ENCODE measurements at places on chromosomes 2 and 18.

- no peak for DNase-seq
Observed at GRCh38 chr18:6520901-6521300, 106.2 kb upstream of the L3MBTL4 start.

DNA sequence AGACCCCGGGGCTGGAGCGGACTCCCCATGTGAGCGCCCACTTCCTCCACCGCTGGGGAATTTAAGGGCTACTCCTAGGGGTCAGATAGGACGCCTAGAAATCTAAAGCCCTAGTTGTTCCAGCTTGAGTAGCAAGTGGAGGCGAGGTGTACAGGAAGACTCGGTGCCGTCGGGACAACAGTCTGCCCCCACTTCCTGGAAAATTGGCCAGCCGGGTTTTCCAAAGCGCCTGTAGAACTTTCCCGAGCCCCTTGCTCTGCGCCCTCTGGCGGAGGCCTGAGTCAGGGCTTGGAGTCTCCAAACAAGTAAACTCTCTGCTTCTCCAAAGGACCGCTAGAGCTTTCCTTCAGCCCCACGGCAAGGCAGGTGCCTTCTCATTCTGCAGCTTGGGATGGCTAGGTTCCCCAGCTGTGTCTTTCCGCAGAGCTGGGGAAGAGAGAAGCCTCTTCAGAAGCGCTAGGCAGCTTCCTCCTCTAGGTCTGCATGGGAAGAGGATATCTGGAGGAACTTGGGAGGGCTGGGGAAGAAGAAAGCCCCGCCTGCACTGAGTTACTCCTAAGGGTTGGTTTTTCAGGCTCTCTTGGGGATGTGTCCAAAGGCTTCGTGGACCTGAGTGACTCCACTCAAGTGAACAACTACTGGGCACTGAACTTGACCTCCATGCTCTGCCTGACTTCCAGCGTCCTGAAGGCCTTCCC lies 681 bp downstream of the SPR start:
- no peak for DNase-seq

DNA sequence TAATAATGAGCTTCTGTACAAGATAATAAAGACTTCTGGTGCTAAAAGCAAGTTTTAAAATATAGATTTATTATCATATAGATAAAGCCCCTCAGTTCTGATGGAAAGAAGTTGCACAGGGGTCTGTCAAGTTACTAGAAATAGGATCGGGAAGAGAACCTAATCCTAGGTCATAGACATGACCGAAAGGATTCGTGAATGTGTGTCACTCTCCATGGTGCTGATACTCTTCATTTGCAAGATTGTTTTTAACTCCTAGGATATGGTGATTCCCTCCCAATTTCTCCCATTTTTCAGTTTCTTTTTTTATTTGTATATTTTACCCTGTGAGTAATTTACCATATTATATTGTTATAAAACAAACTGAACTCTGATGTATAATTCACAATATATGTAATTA lies 58.9 kb upstream of the CTNNA2 start:
- no peak for DNase-seq

DNA sequence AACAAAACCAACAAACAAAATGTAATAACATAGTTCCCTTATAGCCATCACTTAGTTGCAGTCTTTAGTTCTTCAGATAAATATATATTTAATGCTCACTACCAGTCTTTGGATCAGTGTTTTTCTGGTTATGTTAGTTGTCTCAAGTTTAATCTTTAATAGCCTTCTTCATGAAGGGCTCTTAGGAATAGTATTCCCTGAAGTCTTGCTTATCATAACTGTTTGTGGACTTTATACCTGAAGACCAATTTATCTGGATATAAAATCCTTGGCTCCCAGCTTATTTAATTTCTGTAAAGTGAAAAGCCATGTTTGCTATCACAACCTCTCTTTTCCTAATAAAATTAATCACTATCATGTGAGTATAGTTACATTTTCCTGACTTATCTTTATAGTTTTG lies 379.7 kb downstream of the ARL6IP6 start:
- no peak for DNase-seq

- DNase-seq = no peak
Observed at GRCh38 chr2:24304098-24304497, 56.2 kb downstream of the ITSN2 start.

GRCh38 chr18:72648481-72648960 lies 104.4 kb upstream of the CBLN2 start:
- no peak for DNase-seq

DNA sequence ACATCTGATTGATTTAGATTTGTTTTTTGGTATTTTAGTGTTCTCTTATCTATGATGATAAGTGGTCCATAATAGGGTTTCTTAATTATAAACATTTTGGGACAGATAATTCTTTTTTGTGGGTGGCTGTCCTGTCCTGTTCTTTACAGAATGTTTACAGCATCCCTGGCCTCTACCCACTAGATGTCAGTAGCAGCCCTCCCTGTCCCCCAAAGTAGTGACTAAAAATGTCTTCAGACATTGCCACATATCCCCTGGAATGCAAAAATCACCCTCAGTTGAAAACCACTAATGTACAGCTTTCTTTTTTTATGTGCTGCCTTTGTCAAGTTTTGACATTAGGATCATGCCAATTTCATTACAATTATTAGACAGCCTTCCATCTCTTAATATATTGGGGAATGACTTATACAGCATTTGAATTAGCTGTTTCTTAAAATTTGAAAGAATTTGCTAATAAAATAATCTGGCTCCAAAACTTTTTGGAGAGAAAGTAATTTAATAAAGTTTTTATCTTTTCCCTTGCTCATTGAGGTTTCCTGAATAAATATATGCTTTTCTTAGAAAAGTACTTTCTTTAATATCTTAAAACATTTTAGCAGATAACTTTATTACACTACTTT lies 19.5 kb downstream of the WIPF1 start:
- no peak for DNase-seq

- DNase-seq = no peak
Observed at GRCh38 chr18:56030060-56030459, 442.1 kb upstream of the TCF4 start.

DNA sequence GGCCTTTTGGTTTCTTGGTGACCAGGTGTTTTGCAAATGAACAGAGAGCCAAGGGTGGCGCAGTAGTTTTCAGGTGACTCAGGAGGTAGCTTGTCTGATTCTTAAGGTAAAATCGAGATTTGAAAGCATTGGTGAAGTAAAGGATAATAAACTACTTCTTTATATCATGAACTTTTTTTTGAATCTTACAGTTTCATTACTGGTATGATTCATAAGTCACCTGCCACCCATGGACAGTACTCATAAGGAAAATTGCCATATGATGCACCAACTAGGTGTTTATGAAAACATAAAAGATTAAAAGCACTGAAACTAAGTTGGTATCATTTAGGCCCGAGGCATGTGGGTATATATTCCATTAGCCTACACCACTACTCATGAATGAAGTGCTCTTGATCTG lies 84.1 kb upstream of the MGAT5 start:
- no peak for DNase-seq

- no peak for DNase-seq
Observed at GRCh38 chr2:179170901-179171300, 93.7 kb downstream of the SESTD1 start.

DNA sequence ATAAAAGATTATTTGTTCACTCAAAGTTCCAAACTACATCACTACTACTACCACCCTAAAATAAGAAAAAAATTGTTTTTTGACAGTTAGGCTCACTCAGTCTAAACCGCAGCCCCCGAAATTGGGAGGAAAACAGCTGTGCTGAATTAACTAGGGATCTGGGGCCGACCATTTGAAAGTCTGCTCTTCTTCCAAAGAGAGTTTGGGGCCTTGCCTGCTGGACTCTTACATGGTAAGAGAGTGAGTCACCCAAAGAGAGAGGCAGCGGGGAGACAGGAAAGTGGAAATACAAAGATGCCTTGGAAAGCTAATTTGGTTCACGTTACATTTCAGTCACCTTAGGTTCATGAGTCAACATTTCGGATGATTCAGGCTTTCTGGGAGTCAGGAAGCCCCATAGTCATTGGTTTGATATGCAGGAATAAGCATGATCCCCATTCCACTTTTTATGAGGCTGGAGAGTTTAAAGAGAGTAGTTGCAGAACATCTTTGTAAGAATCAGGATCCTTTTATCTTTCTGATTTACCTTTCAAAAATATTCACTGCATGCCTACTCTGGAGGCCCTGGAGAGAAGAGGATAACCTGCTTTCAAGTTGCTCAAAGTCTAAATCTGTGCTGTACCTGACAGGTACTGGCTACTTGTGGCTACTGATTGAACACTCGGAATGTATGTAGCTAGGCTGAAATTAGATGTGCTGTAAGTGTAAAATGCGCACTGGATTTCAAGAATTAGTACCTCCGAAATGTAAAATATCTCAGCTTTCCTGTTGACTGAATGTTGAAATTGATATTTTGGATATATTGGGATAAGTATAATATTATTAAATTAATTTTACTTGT lies 995 bp upstream of the RTN4 start:
- DNase-seq = peak; percentile 20

- DNase-seq = no peak
Observed at GRCh38 chr18:63065172-63065571, 254.4 kb downstream of the BCL2 start.

GRCh38 chr2:144449028-144449406 lies 70.9 kb downstream of the ZEB2 start:
- no peak for DNase-seq

- DNase-seq = no peak
Observed at GRCh38 chr2:189540551-189540950, 40.0 kb downstream of the SLC40A1 start.

DNA sequence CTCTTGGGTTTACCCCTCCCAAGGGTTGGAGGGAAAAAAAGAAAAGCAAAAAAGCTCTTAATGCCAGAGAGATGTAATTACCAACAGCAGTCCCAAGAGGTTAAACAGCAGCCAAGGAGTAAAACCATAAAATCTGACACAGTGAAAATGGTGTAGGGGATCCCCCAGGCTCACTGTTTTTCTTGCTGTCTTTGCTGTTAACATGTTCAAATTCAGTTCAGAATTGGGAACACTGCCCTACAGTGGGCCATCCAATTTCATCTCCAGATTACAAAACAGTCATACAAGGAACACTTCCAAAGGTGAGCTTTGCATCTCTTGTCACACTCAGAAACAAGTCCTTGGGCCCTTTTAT lies 54.5 kb downstream of the PLEKHM3 start:
- DNase-seq = no peak
